ENCODE measurements at places on chromosomes 7 and 10.

- DNase-seq: no peak
Measured at GRCh38 chr10:69901628-69902505, 100.2 kb downstream of the COL13A1 start.

- DNase-seq: no peak
Measured at GRCh38 chr7:151853896-151854719, 22.8 kb downstream of the PRKAG2 start.

- peak; percentile 8 for DNase-seq
Measured at GRCh38 chr10:110357252-110357780, 52.6 kb upstream of the SMNDC1 start.

GRCh38 chr10:13725594-13725993 is 138.8 kb downstream of the PRPF18 start:
- no peak for DNase-seq

GRCh38 chr10:1141701-1142100 is 85.5 kb downstream of the WDR37 start:
- no peak for DNase-seq

DNA sequence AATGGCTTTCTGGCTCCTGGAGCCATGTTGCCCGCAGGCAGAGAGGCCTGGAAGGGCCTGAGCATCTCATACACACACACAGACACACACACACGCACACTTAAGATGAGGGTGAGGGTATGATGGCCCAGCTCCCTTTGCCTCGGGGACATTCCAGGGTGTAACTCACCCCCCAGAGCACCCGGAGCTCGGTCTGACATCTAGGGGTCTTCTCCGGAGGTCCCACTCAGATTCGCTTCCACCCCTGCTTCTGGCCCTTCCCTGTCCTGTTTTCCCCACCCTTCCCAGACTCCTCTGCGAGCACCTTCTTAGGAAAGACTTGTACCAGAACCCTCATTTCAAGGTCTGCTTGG is 304.4 kb downstream of the GRID1 start:
- no peak for DNase-seq

DNA sequence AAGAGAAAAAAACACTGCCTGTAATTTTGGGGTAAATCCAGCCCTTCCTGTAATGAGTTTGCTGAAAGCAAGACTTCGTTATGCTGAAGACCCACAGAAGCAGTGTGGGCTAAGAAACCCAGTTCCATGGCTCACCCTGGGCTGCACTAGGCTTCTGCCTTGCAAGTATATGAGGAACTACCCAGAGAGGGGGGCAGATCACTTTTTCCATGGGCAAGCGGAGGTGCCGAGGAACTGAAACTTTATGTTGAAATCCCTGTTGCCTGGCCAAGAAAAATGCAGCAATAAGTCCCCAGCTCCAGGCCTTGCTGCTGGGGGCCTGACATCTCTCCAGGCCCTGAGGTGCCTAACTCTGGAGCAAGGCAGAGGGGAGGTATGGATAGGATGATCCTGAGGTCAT is 8.5 kb downstream of the RASSF4 start:
- DNase-seq: no peak

DNA sequence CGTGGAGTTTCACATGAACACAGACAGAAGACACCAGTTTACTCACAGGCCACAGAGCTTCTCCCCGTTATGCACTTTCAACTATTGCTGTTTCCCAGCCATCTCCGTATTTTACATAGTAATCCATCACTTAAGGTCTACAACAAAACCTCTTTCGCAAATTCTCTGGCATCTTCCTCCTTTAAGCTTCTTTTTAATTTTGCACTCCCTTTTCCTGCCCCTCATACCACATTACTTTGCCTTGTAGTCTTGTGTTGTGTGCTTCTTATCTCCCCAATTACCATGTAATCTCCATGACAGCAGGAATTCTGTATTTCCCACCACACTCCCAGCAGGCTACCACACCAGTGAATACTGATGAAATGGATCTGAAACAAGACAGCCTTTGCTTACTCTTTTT is 87.3 kb downstream of the ODAD2 start:
- DNase-seq: no peak

DNA sequence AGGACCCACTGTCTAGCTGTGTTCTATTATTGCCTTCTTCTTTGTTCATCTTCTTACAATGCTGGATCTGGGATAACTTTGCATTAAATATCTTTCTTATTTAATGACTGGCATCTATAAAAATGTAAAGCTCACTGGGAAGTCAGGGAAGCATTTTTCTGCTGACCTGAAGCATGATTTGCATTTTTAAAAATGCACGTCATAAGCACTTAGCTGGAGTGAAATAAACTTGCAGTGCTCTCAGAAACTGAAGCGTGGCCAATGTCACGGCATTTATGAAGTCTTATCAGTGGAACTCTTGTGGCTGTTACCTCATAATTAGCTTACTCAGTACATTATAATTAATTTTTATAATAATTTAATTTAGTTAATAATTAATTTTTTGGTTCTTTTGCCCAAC is 59.1 kb downstream of the FRMD4A start:
- no peak for DNase-seq

DNA sequence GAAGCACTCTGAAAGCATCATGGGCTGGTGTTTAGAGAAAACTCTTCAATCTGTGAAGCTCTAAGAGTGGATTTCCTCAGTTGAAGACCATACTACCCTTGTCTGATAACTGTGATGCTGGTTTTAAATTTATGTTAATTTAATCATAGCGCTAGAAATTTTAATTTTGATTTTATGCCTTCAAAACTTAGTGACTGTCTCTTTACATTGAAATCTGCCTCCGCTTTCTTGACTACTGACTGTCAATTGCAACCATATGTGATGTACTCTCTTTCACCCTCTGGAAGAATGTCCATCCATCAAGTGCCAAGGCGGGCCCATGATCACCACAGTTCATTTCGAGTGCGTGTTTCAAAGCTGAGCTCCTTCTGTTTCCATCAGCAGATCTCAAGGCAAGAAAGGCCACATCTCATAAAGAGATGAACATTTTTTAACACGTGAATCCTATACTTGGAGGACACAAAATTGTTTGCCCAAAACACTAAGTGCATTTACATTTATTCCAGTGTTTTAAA is 147.1 kb downstream of the ITGA8 start:
- no peak for DNase-seq

- DNase-seq: no peak
Measured at GRCh38 chr7:151062399-151063211, 3.2 kb downstream of the SLC4A2 start.

DNA sequence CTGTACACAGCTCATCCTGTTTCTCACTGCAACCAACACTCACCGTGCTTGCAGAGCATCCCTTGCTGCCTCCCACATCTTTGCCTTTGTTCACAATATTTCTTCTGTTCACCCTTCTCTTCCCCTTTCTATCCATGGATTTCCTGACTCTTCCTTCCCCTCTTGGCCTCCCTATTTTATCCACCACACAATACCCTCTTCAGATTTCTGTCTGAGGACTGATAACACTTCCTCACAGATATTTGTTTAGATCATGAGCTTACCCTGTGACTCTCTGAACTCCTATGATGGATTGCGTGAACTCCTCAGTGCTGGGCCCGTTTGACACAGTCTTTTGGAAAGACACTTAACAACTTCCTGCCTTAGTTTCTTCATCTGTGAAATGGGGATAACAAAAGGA is 62.8 kb upstream of the GPR158 start:
- DNase-seq: no peak

DNA sequence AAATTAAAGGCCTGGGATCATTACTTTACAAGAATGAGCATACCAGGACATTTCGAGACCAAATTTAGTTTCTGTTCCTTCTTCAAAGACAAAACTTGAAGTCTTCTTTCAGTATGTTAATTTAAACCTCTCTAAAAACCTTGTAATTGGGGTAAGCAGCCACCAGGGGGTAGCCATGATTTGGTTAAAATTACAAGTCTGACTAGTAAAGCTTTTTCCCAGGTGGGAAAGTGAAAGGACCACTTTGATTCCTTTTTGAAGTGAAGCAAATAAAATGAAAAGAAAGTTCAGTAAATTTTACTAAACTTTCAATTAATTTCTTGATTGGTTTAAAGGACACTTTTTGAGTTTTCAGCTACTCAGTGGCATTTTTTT is 294.3 kb downstream of the BBS9 start:
- no peak for DNase-seq

- DNase-seq: no peak
Measured at GRCh38 chr7:79268730-79269129, 184.7 kb downstream of the MAGI2 start.

- DNase-seq: no peak
Measured at GRCh38 chr7:32204361-32205018, 134.3 kb upstream of the PDE1C start.

GRCh38 chr7:21763818-21764217 is 181.9 kb downstream of the CDCA7L start:
- DNase-seq: no peak

- no peak for DNase-seq
Measured at GRCh38 chr10:26331371-26331770, 106.8 kb upstream of the APBB1IP start.

DNA sequence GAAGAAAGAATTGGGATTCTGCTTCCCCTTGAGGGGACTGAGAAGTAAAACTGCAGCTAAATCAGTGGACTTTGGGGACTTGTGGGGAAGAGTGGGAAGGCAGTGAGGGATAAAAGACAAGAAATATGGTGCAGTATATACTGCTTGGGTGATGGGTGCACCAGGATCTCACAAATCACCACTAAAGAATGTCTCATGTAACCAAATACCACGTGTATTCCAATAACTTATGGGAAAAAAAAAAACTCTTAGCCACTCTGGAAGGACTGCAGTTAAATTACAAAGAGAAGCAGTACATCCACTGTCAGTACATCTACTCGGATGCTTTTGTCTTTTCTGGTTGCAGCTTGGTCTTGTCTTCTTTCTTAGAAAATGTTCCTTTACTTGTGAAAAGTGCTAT is 27.4 kb upstream of the GOT1 start:
- no peak for DNase-seq

DNA sequence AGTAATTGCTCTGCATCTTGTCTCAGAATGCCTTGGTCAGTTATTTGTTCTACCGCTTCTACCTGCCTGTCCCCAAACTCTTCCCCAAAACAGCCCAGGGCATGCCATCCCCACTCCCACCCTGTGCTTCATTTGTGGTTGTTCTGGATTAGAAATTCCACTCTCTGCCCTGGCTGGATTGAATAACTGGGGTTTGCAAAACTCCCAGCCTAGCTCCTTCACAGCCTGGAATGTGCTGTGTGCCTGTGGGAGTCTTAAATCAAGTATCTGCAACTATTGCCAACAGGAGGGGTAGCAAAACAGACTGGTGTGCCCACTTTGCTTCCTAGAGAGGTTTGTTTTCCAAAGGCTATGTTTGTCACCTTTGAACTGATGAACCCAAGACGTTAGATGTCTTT is 24.2 kb downstream of the TSPAN15 start:
- no peak for DNase-seq

DNA sequence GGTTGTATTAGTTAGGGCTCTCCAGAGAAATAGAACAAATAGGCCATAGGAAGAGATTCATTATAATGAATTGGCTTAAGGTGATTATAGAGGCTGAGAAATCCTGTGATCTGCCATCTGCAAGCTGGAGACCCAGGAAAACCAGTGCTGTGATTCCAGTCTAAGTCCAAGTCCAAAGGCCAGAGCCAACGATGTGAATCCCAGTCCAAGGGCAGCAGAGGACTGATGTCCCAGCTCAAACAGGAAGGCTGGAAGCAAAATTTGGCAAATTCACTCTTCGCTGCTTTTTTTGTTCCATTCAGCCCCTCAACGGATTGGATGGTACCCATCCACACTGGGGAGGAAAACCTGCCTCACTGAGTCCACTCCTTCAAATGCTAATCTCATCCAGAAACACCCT is 68.0 kb downstream of the JCAD start:
- no peak for DNase-seq

DNA sequence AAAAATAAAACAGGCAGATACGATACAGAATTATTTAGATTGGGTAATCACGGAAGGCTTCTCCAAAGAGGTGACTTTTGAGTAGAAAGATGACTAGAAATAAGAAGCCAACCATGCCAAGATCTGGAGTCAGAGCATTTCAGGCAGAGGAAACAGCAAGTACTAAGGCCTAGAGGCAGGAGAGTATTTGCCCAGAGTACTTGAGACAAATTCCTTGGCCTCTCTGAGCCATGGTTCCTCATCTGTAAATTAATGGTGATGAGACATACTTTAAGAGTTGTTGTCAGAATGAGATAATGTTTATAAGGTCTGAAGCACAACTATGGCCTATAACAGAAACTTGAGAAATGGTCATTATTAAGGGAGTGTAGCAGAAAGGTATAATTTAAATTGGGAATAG is 15.8 kb upstream of the GPR37 start:
- no peak for DNase-seq

GRCh38 chr7:135283959-135284638 is 50.5 kb downstream of the STRA8 start:
- no peak for DNase-seq

DNA sequence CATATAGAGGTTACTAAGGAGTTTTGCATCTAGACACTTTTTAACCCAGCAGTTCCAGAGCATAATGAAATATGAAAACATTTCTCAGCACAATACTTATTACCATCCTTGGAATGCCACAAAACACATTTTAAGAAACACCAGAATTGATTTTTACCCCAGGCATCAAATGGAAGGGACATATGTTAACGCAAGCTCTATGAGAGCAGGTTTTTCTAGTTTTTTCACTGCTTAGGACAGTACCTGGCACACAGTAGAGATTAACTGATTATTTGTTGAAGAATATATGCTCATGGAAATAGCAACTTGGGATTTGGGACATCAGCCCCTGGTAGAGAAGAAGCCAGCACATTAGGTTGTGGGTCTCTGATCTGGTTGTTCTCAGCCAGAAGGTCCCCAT is 67.0 kb upstream of the ARID5B start:
- no peak for DNase-seq

DNA sequence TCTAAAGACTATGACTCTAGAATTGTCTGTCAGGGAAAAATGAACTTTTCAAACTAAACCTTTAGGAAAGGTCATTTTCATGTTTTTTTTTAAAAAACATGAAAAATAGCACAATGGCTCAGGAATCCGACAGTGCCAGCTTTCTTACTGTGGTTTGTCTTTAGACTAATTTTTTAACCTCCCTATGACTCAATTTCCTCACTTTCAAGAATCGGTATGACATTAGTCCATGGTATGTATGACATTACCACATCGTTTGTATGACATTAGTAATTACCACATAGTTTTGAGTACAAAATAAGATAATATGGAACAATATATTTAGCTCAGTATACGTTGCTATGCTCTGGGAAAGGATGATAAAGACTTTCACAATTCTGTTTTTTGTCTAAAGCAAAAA is 383.2 kb downstream of the PTPRN2 start:
- no peak for DNase-seq

DNA sequence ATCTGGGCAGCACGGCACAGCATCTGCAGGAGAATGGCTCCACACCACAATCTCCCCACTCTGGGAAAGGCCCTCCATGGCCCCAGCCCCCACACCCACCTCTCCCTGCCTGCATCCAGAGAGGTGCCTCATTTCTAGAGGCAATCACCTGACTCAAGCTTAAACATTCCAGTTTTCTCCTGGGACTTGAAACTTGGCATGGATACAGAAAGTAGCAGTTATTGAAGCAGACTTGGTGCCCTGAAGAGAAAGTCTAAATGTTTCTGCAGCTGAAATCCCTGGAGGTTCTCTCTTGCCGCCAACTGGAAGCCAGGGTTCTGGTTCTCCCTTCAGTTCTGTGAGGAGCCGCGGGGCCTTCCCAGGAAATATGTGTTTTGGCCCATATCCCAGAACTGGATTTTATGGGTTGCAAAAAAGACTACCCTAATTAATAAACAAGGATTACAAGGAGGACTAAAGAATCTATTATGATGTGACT is 122.8 kb downstream of the SKIDA1 start:
- DNase-seq: no peak
